ENCODE measurements at places on chromosomes 11 and 22.

DNA sequence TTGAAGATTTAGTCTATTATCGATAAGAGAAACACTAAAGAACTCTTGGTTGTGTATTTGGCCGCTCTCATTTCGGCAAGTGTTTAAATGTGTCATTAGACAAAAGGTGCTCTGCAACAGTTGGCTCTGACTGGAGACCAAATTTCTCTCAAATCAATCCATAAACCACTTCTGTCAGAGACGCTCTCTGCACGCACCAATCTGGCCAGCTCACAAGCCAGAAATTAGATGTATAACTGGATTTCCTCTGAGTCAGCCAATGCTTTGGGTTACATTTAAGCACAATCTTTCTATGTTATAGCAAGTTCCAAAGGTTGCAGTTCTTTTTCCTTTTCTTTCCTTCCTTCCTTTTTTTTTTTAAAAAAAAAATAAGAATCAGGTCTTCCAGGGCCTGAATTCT is 17.6 kb upstream of the PARVA start:
- DNase-seq: no peak

DNA sequence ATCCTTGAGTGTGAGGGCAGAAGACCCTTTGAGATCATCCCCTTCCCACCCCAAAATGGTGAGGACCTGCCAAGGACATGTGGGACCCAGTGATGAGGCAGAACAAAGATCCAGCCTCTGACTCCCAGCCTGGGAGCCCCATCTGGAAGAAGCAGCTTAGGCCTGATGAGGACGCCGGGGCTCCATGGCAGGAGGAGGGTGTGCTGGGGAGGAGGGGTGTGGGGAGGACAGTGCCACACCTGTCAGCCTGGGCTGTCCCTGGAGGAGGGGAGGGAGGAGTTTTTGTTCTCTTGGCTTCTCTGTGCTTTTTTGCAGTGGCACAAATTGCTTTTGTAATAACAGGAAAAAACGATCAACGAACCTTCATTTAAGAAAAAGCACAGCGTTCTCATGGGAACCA is 44.4 kb upstream of the DAGLA start:
- DNase-seq: no peak

GRCh38 chr11:109884501-109884900 is 208.7 kb upstream of the ZC3H12C start:
- DNase-seq: no peak

DNA sequence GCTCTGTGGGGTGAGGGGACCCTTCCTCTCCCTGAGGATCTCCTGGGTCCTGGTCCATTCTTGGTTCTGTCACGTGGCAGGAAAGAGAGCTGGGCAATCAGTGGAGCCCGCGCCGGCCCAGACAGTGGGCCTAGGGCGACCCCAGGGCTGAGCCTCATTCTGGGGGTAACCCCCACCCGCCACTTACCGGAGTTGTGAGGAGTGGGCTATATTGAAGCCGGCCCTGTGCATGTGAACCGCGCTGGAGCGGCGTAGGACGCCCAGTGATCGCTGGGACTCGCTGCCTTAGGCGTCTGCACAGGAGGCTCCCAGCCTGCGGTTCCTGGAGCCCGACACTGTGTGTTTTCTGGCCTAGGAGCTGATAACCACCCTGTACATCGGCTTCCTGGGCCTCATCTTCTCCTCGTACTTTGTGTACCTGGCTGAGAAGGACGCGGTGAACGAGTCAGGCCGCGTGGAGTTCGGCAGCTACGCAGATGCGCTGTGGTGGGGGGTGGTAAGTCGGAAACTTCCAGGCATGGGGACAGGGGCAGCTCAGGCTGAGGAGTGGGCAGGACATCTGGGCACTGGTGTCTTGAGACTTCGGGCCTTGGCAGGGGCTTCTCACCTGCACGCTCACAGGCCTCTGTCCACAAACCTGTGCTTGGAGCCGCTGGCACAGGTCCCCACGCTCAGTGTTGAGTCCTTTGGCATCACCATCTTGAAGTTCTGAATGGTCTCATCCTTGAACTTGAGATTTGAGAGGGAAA is 127.1 kb downstream of the KCNQ1OT1 start:
- no peak for DNase-seq

DNA sequence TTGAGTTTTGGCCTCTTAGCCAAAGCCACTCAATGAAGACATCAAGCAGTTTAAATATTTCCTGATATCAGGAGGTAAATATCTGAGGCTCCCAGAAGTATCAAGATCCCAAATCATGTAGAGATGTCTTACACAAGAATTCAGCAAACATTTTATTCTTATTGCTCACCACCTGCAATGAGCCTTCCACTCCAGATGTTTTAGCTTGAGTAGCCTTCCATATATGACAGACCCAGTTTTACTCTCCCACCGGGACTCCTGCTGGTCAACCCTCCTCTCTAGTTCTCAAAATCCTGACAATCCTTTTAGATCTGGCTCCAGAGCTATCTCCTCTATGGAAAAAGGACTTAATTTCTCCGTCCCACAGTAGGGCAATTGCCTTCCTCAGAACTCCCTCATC is 404.4 kb downstream of the KCNA4 start:
- no peak for DNase-seq

DNA sequence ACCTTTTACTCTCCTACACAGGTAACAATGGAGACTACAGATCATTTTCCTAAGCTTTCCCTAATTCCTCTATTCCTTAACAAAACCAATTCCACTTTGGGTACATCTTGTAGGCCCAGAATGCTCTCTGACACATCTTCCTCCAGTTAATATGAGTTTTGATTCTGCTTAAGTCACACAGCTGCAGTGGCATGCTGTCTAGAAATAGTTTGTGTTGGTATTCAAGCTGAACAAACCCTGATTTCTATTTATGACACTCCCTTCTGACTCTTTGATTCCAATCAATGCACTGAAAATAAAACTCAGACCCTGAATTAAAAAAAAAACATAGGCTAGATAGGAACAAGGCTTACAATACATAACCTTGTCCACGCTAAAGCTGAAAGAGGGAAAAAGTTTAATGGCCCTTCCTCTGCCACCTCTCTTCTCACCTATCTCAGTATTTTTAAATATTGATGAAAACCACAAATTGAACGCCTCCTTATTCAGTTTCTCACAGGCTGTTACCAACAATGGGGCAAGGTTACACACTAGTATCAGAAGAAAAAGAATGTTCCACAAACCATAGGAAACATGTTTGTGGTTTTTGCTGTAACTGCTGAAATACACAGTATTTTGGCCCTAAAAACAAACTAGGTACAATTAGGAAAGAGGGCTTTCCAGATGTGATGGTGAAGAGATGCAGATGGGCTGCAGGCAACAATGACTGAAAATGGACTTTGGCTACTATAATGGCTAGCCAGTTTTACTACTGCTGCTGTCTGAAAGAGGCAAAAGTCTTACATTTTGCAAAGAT is 35.7 kb upstream of the GAB2 start:
- DNase-seq: no peak

DNA sequence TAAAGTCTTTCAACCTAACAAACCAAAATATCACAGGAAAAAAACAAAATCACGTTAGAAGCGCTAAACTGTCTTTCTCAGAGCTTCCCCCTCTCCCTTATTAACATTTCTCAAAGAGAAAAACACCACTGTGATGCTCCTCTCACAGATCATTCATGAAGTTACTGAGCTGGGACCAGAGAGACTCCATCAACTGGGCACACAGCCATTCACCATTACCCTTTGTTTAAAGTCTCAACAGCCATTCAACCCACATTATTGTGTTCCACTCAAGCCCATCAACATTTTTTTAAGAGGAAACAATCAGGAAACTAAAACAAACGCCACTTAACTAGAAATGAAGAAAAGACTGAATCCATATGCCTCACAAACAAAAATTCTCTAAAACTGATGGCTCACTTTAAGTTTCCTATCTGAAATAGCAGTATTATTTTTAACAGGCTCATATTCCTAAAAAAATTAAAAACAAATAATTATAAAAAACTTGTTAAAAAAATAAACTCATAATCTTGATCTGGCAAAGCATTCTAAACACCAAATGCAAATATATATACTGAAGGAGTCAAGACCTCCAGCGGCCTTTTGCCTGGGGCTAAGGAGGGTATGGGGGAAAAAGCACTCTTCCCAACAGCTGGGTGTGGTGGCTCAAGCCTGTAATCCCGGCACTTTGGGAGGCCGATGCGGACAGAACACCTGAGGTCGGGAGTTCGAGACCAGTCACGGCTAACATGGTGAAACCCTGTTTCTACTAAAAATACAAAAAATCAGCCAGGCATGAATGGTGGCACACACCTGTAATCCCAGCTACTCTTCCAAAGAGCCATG is 14.0 kb downstream of the CELF1 start:
- DNase-seq: no peak

GRCh38 chr22:47748957-47749356 is 986.5 kb downstream of the TBC1D22A start:
- no peak for DNase-seq

DNA sequence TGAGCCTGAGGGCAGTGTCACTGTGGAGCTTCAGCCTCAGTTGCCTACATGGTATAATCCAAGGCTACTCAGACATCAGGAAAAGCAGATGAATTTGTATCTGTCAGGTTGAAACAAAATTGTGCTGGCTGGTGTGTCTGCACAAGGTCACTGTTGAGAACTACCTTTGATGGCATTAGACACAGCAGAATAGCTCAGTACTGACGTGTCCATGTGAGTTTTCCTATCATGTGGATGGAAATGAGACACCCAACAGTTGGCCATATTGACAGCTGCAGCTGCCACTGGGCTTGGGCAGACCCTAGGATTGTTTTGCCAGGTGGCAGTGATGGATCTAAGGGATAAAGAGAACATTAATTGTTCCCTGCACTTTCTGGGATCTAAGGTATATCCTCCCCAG is 15.8 kb downstream of the CCDC134 start:
- no peak for DNase-seq

Data from mesendoderm (in vitro differentiated cells).